T-cell (primary cell): ENCODE measurements at places on chromosomes 12 and 14. TPM values are rescaled to one million over a fixed set of nuclear protein-coding genes. Genes with fewer than 3 reads are reported as not detected.

DNA sequence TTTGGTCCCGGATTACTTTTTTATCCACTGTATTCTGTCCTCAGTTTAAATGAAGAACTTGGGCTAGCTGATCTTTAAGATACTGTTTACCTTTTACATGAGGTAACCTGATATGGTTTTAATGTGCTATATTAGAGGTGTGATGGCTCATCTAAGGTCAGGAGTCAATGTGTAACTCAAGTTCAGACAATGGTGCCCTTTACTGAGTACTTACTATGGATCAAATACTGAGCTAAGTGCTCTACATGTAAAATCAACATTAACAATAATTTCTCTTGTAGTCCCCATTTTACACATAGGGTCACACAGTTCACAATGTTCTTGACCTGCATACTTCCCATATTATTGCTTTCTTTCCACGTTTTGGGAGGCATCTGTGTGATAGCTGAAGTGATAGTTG lies 79.2 kb downstream of the CEP83 start:
- no peak overlapping the region for H3K4me3 ChIP-seq
- peaks cover 9% of the 10 kb centered on the region for H3K36me3 ChIP-seq
- H3K27me3 ChIP-seq, result no peaks in the 10 kb centered on the region
- no peak overlapping the region for H3K27ac ChIP-seq
- no peaks in the 10 kb centered on the region for H3K4me1 ChIP-seq

The SPX gene
- 0.26 TPM for total RNA-seq

The DYNC1H1 gene
- total RNA-seq, result 276 TPM

The LRRC43 gene
- not detected for total RNA-seq
